Activated T-helper 2 cell treated with anti-CD3 and anti-CD28 coated beads, Interferon-gamma antibody, Interleukin-2, Interleukin-4, amounts not matched to agents 10 μg/mL and 5 μg/mL and 100 μg/mL, durations not matched to agents 14 hours and 24 hours and 36 hours (primary cell): ENCODE measurements at places on chromosomes 1 and 21. TPM values are rescaled to one million over a fixed set of nuclear protein-coding genes. Genes with fewer than 3 reads are reported as not detected.

Gene CHIA
- not detected in 2 replicates for total RNA-seq

Gene GPR25
- not detected in 2 replicates for total RNA-seq

DNA sequence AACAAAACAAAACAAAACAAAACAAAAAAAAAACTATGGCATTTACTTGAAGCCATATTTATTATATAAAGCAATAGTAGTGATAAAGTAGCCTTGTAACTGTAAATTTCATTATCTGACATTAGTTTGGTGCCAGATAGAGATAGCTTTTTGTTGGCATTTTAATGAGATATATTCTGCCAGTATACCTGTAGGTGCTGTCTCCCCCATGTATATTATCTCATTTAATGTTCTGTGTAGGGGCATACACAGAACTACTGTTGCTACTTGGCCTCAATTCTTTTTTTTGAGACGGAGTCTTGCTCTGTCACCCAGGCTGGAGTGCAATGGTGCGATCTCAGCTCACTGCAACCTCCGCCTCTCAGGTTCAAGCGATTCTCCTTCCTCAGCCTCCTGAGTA lies 67.4 kb downstream of the TMEM200B start:
- DNase-seq, result no peak

- DNase-seq, result no peak
Observed at GRCh38 chr1:163866564-163866963, 544.8 kb downstream of the NUF2 start.

DNA sequence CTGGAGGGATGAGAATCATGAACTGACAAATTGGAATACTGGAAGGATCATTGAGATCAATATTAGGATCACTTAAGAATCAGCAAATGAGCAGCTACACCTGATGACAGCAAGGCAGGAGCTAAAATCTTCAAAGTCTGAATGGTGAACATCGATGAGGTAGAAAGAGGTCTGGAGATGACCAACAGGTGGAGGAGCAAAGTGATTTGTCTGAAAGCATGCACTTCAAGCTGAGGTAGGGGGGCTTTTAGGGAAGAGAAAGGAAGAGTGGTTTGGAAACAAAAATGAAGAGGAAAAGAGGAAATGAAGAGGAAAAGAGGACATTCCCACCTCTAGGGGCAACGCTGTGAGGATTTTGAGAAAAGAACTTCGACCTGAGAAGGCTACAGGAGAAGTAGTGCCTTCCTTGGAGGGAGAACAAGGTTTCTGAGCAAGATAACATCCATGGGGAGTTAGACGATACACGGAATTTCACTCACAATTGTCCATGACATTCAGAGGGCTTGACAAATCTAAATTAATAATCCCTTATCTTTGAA lies 79.0 kb downstream of the APP start:
- no peak for DNase-seq

DNA sequence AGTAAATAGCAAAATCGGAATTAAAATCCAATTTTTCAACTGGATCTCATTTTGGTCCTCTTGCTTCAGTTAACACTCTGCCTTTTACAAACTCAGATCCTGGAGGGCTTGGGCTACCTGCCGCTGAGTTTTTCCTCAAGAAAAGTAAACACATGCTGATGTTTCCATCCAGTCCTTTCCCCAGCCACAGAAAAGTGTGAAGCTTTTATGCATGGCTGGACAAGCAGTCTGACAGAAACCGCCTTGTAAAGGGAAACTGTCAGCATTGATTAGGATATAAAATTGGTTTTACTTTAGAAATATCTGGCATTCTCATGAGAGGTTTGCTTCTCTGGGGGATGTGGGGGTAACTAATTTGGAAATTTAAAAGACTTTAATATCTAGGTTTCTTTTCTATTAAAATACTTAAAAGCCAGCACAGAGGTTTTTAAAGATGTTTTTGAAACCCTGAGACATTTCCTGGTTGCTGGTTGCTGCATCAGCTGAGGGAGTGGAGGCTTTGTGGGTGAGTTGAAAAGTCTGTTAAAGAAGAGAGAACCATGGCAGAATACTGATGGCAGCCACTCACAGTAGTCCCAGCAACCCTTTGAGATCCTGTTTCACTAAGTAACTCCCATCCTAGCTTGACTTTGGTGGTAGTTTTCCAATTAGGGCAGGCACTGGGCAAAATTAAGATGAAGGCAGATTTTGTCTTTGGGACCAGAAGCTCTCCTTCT lies 238.3 kb downstream of the PAPPA2 start:
- no peak for DNase-seq

GRCh38 chr1:229716704-229717103 lies 90.7 kb downstream of the URB2 start:
- DNase-seq, result no peak
